ENCODE measurements at places on chromosomes 6 and 20.
A peak's percentile ranks its signal among the peaks of the same experiment; 100 is the strongest.

DNA sequence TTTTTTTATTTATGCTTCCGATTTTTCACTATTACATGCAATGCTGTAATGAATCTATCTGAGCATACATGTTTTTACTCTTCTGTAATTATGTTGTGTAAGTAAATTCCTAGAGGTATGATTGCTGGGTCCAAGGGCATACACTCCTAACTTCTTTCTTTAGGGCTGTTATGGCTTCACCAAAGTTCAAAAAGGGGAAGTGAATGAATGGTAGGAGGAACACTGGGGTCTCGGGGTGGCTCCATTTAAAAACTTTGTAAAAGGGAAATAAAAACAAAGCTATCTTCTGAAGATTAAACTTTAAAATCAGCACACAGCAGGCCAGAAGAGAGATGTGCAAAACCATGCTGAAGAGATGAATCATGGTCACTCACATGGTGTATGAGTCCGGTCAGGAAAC is 289.1 kb upstream of the SUPT3H start:
- DNase-seq: no peak

DNA sequence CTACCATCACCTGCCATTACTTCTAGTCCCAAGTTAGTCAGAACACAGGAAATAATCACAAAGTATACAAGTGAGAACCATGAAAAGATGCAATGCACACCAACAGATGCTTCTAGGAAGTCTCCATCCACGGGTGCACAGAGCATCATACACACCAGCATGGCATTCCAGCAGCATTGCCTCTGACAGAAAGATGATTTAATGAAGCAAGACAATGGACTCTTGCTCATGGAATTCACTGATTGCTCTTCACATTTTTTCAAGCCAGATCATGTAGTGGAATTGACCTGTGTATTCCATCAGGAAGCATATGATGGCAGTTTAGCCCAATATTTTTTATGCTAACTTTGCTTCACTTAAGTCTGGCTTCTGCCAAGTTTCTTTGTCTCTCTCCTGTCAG is 406.3 kb upstream of the RGS17 start:
- DNase-seq: no peak

- DNase-seq: no peak
Measured at GRCh38 chr20:50727792-50728485, 3.4 kb upstream of the PARD6B start.

DNA sequence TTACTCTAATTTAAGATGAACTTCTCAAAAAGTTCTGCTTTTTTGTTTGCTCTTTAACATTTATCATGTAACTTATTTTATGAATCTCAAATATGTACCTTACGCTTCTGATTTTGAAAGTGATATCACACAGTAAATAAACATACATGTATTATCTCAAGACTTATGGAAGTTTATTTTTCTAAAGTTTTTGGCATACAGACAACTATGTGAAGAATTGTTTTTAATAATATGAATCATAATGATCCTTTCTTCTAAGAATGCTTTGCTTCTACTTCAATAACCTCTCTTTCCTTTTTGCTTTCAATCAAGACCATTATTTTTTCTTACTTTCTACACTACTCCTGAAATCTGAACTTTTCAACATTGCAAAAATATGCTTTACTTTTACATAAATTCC is 816.4 kb downstream of the EYS start:
- DNase-seq: no peak

DNA sequence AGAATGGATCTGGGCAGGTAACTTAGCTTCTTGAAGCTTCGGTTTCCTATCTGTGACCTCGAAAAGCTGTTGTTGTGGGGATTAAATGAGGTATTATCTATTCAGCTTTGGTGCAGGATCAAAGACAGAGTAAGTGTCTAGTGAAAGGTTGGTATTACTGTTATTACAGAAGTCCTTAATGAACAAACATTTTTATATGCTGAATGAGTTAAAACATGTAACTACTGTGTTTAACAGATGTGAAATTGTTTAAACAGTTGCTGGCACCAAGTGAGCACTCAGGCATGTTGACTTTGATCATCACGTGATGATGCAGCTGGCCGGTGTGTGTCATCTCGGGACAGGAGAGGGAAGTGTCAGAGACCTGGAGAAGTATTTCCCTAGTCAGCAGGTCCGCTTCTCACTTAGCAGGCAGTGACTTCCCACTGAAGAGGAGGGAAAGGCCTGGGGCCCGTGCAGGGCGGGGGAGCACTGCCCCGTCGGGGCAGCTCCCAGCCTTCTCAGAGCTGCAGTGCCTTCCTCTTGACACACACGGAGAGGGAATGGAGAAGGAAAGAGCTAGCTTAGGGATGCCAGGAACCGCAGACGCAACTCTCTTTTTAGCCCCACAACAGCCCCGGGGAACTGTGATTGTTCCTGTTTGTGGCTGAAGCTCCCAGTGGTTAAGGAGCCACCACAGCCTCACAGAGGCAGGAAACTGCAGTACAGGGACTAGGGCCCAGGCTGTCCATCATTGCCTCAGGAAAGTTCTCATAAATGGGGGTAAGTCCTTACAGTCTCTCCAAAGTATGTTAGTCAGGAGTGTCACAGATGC is 18.0 kb downstream of the TUBB2A start:
- DNase-seq: peak; percentile 36

GRCh38 chr6:120869397-120869796 is 464.9 kb downstream of the TBC1D32 start:
- no peak for DNase-seq
